ENCODE measurements at places on chromosomes 11 and 22. TPM values are rescaled to one million over a fixed set of nuclear protein-coding genes. Genes with fewer than 3 reads are reported as not detected.
A peak's percentile ranks its signal among the peaks of the same experiment; 100 is the strongest.

GRCh38 chr11:67265633-67266448, 432 bp upstream of the GRK2 start:
- peak; percentile 88 for DNase-seq

DNA sequence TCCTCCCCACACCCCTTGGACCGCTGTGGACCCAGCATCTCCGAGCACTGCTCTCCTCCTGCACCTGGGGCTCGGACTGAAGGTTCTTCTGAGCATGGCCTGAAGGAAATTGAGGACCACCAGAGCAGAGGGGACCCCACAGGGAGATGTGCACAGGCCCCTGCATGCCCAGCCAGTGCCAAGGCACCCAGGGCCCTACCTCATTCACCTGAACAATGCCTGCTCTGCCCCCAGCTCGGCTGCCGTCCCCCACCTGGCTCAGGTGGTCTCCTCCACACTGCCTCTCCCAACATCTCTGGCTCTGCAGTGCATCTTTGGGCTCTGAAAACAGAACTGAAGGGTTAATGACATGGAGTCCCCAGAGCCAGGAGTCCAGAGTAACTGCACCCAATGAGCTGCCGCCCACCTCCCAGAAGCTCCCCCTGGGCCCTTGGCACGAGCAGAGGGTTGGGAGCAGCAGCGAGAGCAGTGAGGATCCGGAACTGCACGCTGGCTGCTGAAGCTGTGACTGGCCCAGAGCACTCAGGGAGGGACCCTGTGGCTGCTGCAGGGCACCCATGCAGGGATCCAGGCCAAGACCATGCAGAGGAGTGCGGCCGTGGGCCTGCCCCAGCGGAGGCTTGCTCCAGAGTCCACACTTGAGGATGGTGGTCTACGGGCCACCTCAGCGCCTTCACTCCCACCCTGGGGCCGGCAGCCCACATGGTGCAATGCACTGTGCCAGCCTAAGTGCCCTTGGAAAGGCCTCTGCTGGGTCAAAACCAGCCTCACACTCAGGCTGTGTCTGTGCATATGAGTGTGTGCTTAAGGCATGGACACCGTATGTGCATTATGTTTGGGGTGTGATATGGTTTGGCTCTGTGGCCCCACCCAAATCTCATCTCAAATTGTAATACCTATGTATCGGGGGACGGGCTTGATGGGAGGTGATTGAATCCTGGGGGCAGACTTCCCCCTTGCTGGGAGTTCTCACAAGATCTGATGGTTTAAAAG, 686.1 kb downstream of the TBC1D22A start:
- no peak for DNase-seq

- DNase-seq = no peak
These were observed 20.8 kb upstream of the SLC25A18 start for GRCh38 chr22:17542452-17542851.

- DNase-seq = no peak
These were observed 2.1 kb downstream of the LRP5 start for GRCh38 chr11:68314203-68315170.

GRCh38 chr11:65169164-65169641, 830 bp upstream of the SPDYC start:
- DNase-seq = peak; percentile 60

DNA sequence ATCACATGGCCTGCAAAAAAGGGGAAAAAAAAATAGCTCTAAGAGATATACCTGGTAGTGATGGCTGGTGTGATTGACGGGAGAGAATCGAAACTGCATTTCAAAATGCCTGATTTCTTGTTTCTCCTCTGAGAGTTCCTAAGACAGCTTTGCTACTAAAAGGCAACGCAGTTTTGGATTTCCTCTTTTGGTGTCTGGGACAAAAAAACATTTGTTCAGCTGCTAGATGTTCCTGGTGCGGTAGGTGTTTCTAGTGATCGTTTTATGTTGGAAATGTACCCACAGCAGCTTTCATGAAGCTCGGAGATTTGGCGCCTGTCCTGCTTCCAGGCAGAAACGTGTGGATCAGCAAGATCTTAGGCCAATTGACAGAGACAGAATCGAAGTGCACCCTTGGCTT, 18.1 kb downstream of the P2RX3 start:
- no peak for DNase-seq

- DNase-seq = no peak
These were observed 30.0 kb upstream of the MMP7 start for GRCh38 chr11:102560555-102561011.

GRCh38 chr11:65485920-65486219, 13.0 kb upstream of the MALAT1 start:
- no peak for DNase-seq

- no peak for DNase-seq
These were observed 5.1 kb downstream of the BID start for GRCh38 chr22:17769013-17769715.

DNA sequence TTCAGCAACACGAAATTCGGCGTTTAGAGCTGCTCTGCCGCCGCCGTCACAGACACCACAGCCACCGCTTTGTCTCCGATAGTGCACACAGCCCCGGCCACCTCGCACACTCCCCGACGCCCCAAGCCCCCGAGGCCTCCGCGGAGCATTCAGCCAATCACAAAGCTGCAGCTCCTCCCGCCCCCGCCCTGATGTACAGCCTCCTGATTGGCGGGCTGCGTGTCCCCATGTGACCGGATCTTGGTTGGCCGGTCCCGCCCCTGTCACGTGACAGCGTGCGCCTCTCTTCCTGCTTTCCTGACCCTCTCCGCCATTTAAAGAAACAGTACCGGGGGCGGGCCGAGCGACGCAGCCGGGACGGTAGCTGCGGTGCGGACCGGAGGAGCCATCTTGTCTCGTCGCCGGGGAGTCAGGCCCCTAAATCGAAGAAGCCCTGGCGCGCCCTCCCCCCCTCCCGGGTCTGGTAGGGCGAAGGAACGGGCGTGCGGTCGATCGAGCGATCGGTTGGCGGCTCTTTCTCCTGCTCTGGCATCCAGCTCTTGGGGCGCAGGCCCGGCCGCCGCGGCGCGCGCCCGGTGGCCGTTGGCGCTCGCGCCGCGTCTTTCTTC, at the start of gene TUG1:
Gene TUG1, plus strand, starts transcription at position 342 of the 608 bp plus-strand sequence.
- DNase-seq = peak; percentile 97

DNA sequence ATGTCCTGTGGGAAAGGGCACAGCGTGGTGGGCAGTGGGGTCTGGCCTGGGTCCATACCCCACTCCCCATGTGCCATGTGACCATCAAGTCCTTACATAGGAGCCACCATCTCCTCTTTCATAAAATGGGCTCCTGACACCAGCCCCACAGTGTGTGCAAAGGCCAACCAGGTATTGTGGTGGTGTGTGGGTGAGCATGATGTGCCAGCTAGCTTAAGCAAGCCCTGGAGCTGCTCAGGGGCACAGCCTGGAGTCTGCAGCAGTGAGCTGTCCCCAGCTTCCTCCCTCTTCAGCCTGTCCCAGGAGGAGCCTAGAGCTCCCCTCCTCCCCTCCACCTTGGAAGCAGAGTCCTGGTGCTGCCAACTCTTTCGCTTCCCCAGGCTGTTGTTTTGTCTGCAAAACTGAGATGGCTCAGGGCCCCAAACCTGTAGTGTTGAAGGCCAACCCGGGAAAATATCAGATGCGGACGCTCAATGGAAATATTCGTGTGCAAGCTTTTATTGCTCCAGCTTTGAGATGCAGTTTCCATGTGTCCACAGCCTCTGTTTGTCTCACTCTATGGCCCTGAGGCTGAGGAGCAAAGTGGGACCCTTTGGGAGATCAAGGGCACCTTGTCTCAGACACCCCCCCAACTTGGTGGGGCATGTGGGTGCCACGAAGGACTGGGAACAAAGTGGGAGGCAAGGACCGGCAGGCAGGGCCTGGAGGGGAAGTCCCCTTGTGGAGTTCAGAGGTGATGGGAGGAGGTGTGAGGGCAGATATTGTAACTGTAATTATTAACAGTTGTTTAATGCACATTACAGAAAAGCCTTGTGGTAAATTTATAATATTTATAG, 92.6 kb downstream of the CTTN start:
- no peak for DNase-seq

- no peak for DNase-seq
These were observed 234 bp downstream of the SESN3 start for GRCh38 chr11:95230810-95231126.

DNA sequence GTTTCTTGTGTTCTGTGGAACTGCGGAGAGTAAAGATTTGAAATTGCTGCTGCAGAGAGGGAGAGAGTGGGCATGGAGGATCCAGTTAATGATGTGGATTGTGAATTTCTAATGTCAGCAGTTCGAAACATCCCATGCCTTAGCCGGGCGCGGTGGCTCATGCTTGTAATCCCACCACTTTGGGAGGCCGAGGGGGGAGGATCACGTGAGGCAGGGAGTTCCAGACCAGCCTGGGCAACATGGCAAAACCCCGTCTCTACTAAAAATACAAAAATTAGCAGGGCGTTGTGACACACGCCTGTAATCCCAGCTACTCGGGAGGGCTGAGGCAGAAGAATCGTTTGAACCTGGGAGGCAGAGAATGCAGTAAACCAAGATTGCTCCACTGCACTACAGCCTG, 1.1 kb upstream of the CAVIN3 start:
- DNase-seq = no peak

DNA sequence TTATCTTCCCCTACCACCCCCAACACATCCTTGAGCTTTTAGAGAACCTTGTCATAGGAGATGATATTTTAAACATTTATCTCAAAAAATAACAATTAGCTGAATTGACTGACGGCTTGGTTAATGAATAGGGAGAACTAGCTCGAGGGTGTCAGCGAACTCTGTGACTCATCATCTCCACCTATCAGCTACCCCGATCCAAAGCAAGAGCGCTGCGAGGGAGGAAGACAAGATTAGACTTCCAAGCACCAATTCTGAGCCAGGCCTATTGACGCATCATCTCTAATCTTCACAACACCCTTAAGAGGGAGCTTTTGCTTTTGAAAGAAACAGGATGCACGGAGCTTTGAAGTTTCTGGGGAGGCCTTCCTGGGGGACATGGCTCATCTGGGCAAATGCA, 51.0 kb upstream of the GALNT18 start:
- no peak for DNase-seq

GRCh38 chr11:83545494-83546260, 259.5 kb upstream of the CCDC90B start:
- no peak for DNase-seq

DNA sequence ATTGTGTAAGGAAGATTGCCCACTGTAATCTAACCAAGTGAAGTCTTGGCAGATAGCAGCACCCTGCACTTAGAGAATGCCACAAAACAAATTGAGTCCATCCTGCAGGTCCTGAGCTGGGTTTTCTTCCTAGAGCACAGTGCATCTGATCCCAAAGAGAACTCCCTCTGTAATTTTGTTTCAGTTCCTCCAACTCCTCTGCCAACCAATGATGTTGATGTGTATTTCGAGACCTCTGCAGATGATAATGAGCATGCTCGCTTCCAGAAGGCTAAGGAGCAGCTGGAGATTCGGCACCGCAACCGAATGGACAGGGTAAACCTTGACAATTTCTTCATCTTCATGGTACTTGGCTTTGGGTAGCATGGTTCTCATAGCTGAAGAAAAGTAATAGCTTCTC, 33.1 kb upstream of the ST14 start:
- DNase-seq = no peak

DNA sequence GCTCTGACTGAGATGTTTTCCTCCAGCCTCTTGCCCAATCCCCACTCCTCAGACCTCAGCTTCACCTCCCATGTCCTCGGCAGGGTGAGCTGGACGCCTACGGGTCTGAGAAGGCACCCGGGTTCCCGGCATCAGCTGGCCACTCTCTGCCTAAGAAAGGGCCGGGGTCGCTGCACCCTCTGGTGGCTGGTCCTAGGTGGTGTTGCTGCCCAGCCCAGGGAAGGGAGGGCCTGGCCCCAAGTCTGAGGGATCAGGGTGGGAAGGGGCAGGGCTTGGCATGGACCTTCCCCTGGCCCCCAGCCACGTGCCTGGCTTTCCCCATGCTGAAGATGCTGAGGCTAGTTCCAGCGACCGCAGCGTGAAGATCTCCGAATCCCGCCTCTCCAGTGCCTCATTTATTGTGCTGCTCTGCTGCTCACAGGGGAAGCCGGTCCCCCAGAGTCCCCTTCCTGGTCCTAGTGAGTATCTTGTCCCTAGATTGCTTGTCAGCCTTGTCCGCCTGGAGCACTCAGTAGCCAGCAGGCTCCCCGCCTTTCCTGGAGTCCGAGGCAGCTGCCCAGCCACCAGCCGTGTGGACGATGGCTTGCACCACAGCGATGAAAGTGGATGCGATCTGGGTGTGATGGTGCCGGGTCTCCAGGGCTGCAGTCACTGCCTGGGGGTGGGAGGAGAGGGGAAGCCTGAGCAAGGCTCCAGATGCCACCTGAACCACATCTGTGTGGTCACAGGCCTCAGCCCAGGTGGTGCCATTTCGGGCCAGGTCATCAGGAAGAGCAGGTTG, 2.9 kb upstream of the GGT5 start:
- peak; percentile 69 for DNase-seq

DNA sequence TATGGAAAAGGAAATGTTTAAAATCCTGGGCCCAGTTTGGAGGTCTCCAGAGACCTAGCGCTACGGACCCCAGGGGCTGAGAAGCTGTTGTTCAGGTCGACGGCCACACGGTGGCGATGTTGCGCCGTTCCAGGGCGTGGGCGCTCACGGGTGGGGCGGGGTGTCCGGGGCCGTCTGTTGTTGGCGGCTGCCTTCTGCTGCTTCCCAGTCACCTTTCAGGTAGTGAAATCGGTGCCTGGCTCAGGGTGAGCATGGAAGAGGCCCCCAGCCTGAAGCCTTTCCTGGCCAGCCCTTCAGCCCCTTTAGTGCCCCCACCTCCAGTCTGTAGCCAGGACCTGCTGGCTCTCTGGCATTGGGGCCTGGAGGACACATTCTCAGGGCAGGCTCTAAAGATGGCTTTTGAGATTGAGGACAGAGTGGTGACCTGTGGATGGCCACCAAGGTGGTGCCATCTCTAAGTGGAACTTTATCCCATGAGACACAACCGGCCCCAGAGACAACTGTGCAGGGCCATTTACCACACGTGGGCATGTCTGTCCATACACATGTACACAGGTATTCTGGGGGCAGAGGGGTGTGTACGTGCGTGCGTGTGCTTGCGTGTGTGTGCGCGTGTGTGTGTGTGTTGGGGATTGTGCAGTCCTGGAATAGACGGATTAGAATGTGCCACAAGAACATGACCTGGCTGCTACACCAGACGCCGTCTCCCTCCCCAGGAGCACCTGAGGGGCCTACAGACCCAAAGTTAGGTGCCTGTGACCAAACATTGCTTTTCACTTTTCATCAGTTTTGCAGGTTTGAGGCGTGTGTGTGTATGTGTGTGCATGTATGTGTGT, 53.8 kb downstream of the ST14 start:
- peak; percentile 82 for DNase-seq

The ARHGAP42 gene
- 16.6 TPM for total RNA-seq

The HPX gene
- total RNA-seq = 9,224 TPM

The OR51B2 gene
- total RNA-seq = 0.17 TPM

The SLC22A25 gene
- 28.4 TPM for total RNA-seq

The SMC1B gene
- not detected for total RNA-seq

The API5 gene
- 61.6 TPM for total RNA-seq

The ISX gene
- total RNA-seq = 2.7 TPM

The LMO2 gene
- total RNA-seq = 5.9 TPM
